Stimulated activated CD8-positive, alpha-beta memory T cell treated with anti-CD3 and anti-CD28 coated beads, Interleukin-7, amount 100 ng/mL, for 4 hours (primary cell): ENCODE measurements at places on chromosomes 11 and 22.

DNA sequence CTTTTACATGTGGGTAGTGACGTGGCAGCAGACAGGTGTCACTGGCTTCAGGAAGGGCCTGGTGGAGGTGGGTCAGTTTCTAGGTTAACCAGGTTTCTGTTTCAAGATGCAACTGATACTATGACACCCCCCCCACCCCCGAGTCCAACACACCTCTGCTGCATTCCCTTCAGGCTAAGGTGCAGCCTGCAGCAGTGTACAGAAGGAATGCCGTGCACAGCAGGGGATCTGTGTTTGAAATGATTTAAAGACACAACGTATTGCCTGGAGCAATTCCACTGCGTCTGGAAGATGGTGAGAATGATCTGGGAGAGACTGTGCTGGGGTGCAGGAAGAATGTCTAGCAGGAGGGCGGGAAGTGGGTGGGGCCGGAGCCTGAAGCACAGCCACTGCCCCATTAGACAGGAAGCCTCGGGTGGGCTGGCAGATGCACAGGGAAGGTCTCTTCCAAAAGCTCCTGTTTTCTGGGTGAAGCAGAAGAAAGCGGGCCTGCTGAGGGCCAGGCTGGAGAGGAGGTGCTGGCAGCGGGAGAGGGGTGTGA, 11.9 kb upstream of the TESMIN start:
- DNase-seq: no peak

GRCh38 chr11:115918576-115918975, 414.4 kb upstream of the CADM1 start:
- no peak for DNase-seq

- no peak for DNase-seq
Observed at GRCh38 chr22:44483878-44484277, 14.2 kb downstream of the RTL6 start.

DNA sequence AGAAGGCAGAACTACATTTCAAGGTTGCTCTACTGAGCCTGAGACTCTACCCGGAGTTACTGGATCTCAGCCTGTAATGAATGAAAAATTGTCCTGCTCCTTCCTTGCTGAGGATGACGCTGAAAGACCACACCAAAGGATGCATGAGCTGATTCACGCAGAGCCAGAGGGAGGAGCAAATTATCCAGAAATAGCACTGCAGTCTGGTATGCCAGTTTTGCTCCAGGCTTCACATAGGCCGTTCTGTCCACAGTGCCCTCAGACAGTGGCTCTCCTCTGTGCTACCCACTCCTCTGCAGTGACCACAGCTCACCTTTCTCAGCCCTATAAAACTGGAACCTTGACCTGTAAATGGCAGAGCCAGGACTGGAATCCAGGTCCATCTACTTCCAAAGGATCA, 79.3 kb upstream of the GALNT18 start:
- DNase-seq: no peak

DNA sequence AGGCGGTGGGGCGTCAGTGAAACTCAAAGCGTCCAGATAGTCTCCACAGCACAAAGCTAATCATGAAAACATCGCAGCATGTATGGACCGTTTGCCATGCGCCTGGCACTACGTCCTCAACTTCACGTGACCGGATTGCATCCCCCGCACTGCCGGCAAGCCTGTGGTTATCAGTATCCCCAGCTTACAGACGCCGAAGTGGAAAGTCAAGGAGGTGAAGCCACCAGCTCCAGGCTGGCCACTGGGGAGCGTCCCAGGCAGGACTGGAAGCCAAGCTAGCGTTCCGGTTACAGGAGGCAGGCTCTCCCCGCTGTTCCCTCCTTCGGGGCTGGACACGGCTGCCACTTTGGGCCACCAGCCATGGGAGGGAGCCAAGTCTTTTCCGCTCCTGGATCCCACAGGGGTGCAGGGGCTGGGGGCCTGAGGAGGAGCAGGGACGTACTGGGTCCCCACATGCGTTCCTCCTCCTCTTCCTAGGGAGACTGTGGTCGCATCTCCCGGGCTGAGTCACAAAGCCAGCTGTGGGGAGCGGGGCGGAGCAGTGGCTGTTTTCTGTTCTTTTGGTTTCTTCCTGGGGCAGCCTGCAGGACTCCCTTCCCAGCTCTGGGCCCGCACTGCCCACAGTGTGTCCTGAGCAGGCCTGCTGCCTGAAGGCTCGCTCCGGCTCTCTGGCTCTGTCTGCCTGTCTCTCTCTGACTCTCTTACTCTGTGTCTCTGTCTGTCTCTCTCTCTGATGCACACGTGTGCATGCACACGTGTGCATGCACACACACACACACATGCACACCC, 4.3 kb upstream of the OSBPL5 start:
- DNase-seq: no peak

DNA sequence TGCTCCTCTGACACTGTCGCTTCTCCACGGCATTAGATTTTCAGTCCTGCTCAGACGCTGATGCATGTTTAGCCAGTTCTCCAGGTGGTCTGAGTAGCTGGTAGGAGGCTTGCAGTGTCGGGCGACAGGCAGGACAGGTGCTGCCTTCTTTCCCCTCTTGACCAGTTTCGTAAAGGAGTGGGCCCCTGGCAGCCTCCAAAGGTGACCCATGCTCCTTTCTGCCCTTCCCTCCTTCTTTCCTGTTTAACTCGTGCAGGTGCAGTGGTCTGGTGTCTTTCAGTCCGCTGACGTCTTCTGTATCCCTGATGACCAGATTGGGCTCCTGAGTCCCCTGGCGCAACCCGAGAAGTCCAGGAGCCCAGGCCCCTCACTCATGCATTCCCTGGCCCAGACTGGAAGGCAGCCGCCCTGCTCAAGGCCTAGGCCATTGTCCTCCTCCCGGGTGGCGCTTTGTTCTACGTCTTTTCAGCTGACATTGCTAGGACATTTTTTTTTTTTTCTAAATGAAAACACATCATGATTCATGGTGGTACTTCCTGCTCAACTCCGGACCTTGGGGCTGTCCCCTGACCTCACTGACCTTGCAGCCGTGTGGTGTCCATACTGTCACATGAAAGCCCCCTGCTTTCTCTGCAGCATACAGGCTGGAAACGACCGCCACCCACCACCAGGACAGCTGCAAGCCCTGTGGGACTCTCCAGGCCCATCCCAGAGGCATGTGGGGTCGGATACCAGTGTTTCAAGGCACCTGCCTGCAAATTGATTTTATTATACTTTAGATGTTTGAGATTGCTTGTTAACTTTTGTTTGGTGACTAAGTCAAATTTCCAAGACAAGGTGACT, 25.5 kb upstream of the TXNRD2 start:
- no peak for DNase-seq

GRCh38 chr22:46737976-46738646, at the start of gene CERK:
Gene CERK, minus strand, starts transcription at chr22:46738252. Its CDS starts 104 bp downstream, at chr22:46738148.
- peak; percentile 72 for DNase-seq

DNA sequence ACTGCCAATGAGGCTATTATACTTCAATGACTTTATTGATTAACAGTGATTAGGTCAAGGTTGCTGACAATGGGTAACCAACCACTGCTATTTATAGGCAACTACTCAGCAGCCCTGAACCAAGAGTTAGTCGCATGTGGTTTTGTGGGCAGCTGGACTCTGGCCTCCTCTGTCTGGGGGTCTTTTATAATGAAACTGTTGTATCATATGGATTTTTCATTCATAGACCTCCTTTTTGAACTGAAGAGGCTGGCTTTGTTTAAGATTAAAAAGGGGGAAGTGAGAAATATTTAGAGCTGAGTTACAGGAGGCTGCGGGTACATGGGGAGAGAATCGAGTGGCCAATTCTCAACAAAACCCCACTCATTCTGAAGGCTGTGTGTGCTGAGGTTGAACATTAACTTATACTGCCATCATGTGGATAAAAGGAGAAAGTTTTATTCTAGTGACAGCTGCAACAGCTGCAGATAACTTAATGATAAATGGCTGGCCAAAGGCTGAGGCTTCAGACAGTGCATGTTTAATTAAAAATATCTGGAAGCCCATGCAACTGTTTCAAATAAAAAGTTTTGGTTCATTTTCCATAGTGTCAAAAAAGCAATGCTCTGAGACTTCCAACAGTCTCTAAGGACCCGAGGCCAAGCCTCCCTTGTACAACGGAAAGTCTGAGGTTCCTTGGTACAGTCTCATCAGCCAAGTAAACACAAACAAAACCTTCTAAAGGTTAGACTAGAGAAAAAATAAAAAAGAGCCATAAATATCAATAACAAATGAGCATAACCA, 682.6 kb downstream of the KCNA4 start:
- no peak for DNase-seq

- DNase-seq: no peak
Observed at GRCh38 chr22:46297151-46297812, 612 bp downstream of the GTSE1 start.

GRCh38 chr22:33605221-33605620, 315.1 kb downstream of the LARGE1 start:
- DNase-seq: no peak

GRCh38 chr11:131662993-131663392, 292.6 kb downstream of the NTM start:
- DNase-seq: no peak

DNA sequence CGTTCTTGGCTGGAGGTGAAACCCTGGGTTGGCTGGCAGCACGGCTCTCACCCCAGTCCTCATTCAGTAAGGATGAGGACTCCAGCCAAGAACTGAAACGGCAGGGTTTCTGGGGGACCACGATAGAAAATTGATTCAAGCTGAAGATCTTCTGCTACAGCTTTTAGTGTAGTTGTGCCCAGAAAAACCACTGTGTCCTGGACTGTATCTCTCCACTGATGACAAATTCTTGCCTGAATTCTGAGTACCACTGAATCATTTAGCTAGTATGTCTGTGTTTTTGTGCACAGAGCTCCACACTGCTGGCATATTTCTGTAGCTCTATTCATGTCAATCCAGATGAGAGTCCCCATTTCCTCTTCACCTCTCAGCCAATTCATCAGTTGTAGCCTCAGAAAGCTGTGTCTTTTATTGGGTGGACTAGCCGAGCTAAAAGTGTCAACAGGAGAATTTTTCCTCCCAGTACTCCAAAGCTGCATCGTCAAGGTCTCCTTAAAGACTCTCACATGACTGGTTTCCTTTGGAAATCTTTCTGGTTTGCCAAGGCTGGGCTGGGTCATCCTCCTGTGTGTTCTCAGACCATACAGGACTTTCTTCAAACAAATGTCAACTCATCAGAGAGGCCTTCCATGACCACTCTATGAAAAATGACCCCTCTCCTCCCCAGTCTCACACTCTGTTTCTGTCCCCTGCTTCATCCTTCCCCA, 144.6 kb downstream of the LDLRAD3 start:
- DNase-seq: no peak

DNA sequence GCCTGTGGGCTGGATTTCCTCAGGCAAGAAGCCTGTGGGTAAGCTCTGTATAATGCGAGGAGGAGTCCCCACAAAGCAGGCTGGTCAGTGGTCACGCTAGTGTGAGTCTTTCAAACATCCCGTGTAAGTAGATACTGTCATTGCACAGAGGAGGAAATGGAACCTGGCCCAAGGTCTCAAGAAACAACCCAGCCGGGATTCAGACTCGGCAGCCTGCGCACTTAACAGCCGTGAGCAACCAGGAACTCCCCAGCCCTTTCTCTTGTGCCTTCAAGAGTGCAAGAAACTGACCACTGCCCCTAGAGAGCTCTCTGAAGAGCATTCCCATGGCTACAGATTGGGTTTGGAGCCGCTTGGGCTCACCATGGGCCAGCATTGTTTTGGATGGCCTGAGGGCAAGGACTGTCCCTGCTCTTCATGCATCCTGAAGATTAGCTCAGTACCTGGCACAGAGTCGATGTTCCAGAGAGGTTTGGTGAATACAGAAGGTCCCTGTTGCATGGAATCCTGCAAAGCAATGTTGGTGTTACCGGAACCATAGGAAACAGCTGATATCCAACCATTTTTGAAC, 6.0 kb downstream of the MPST start:
- DNase-seq: no peak

DNA sequence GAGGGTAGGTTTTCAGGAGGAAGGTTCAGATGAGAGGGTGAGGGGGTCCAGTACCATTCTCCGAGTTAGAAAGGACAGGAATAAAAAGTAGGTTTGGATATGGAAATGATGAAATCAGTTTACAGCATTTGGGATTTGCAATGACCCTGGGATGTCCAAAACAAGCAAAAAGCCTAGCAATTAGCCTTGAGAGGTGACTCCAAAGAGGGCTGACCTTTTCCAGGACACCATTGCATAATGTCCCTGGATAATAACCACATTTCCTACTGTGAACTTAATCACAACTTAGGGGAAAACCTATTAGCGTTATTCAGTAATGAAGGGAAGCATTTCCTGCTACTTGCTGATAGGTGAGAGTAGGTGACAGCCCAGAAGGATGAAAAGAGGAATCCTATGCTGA, 101.4 kb upstream of the ARHGAP42 start:
- DNase-seq: no peak

DNA sequence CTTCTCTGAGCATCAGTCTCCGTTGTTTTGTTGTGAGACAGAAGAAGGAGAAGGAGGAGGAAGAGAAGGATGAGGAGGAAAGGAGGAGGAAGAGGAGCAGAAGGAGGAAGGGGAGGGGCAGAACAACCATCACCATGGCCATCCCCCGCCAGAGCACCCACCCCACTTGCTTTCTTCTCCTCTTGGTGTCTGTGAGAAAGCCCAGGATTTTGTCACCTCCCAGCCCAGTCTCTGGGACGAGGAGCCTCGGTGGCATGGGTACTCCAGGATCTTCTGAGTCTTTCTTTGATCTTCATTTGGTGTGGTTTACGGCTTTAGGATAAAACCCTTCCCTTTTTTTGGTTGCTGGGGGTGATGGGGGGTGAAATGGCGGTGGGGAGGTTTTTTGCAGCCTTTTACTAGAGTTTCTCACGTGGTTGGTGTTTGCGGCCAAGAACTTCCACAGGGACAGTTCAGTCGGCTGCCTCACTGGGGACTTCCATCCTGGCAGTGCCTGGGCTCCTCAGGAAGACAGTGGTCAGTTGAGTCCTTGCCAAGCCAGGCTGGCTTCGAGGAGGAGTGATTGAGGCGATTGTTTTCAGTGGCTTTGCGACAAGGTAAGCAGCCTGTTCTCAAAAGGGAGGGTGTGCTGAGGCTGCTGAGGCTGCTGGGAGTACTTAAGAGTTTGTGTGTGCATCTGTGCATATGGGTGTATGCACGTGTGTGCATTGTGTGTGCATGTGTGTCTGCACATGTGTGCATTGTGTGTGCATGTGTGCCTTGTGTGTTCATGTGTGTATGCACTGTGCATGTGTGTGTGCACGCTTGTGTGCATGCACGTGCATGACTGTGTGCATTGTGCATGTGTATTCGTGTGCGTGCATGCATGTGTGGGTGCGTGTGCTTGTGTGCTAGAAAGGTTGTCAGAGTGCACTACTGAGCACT, 567.5 kb downstream of the TBC1D22A start:
- DNase-seq: no peak

DNA sequence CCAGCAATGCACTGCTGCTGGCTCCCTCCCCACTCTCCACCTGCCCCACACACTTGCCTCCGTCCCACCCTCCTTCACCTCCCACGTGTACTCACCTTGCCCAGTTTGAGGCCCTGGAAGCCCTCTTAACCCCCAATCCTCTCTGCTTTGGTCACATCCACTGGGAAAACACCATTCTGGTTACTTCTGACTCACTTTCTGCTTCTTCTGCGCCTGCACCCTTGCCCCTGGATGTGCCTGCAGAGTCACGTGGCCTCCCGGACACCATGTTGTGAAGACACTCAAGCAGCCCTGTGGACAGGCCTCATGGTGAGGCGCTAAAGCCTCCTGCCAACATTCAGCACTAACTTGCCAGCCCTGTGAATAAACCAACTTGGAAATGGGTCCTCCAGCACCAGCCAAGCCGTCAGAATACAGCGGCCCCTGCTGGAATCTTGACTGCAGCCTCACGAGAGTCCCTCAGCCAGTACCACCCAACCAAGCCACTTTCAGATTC, 2.6 kb upstream of the NAALADL1 start:
- no peak for DNase-seq

GRCh38 chr11:117002639-117003299, 95.5 kb downstream of the SIK3 start:
- no peak for DNase-seq
